ENCODE measurements at places on chromosomes 7 and 10.

GRCh38 chr10:5196702-5197113, at the start of gene AKR1C4:
AKR1C4 (plus strand) TSS chr10:5196837; CDS start chr10:5196868, 31 bp downstream.
- H3K27me3 ChIP-seq: no peaks in the 10 kb centered on the region
- no peak within 1 kb of the TSS for H3K27ac ChIP-seq
- H3K4me1 ChIP-seq: no peaks in the 10 kb centered on the region
- no peak for DNase-seq
- H3K4me3 ChIP-seq: no peak within 1 kb of the TSS

GRCh38 chr7:157445246-157445955, 108.6 kb downstream of the DNAJB6 start:
- no peak overlapping the region for H3K4me3 ChIP-seq
- H3K36me3 ChIP-seq: no peaks in the 10 kb centered on the region
- no peaks in the 10 kb centered on the region for H3K4me1 ChIP-seq
- no peaks in the 10 kb centered on the region for H3K27me3 ChIP-seq
- H3K27ac ChIP-seq: no peak overlapping the region
- no peak for DNase-seq

GRCh38 chr10:123769647-123770046, 103.5 kb downstream of the GPR26 start:
- H3K27me3 ChIP-seq: no peaks in the 10 kb centered on the region
- no peak for DNase-seq
- H3K36me3 ChIP-seq: no peaks in the 10 kb centered on the region
- H3K4me1 ChIP-seq: no peaks in the 10 kb centered on the region
- H3K4me3 ChIP-seq: no peak overlapping the region

DNA sequence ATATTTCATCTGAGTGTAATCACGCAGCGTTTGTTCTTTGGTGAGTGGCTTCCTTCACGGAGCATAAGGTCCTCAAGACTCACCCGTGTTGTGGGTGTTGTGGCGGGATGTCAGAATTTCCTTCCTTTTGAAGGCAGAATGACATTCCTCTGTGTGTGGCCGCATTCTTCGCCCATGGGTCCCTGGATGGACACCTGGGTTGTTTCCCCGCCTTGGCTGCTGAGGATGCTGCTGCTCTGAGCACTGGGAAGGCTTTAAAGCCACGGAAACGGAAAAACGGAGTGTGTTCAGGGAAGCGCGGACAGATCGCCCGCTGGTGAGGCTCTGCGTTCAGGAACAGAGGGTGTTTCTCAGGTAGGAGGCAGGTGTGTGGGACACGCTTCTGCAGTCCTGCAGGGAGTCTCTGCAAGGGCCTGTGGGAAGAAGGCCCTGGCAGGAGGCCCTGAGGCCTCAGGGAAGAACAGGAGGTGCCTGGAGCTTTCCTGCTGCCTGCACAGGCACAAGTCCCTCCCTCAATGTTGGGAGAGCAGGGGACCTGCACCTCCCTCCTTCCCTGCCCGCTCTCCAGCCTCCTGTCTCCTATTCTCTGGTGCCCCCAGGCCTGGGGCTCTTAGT, 35.7 kb upstream of the SHH start:
- no peaks in the 10 kb centered on the region for H3K4me1 ChIP-seq
- no peak overlapping the region for H3K4me3 ChIP-seq
- H3K27ac ChIP-seq: no peak overlapping the region
- H3K27me3 ChIP-seq: no peaks in the 10 kb centered on the region

- no peak overlapping the region for H3K27ac ChIP-seq
- no peaks in the 10 kb centered on the region for H3K36me3 ChIP-seq
- H3K27me3 ChIP-seq: no peaks in the 10 kb centered on the region
- H3K4me1 ChIP-seq: no peaks in the 10 kb centered on the region
These were observed 35.3 kb upstream of the HIBADH start for GRCh38 chr7:27697861-27698430.

DNA sequence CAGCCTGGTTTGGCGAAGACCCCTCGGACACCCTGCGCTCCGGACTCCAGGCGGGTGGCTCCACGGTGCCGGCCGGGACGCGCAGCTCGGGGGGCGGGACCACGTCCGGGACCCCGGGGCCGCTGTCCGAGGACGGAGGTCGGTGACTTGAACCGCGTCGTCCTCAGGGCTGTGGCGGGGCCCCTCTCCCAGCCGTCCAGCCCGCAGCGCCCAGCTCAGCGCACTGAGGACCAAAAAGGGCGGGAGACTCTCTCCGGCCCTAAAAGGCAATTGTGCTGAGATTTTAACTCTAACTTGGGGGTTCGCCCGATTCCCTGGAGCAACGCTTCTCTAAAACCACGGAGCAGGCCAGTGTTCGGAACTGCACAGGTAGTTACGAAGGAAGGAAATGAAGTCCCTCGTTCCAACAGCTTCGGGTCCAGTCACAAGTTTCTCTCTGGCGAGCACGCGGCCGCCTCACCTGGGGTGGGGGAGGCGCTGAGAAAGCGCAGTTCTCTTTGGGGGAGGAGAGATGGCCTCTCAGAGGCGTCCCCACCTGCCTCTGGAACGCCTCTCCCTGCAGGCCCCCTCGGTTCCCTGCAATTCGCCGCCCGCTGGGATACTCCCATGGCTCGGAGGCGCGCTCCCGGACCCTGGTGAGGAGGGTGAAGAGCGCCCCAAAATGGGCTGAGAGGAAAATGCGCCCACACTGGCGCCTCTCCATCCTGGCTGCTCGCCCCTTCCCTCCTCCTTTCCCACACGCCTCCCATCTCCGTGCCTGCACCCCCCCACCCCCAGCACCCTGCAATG, 352.7 kb downstream of the DNAJB6 start:
- no peak for DNase-seq
- peaks cover 65% of the 10 kb centered on the region for H3K4me1 ChIP-seq
- H3K4me3 ChIP-seq: peak overlapping the region; percentile 41

- H3K36me3 ChIP-seq: no peaks in the 10 kb centered on the region
- DNase-seq: no peak
- H3K27me3 ChIP-seq: no peaks in the 10 kb centered on the region
- peaks cover 26% of the 10 kb centered on the region for H3K4me1 ChIP-seq
These were observed 115.1 kb upstream of the RET start for GRCh38 chr10:42961796-42962109.

DNA sequence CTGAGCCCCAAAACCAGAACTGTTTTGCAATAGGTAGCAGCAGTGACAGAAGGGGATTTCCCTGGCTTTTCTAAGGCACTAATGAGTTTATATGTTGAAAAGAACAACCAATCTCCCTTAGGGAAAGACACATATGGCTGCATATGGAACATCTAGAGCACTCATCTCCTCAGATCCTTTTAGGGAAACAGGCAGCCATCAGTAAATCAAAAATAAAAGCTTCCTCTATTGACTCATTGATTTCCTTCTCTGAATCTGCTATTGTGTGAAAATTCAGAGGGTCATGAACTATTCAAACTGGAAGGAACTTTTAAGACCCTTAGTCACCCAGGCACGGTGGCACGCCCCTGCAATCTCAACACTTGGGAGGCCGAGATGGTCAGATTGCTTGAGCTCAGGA, 110.9 kb upstream of the NANOS1 start:
- no peaks in the 10 kb centered on the region for H3K36me3 ChIP-seq
- DNase-seq: no peak
- H3K4me3 ChIP-seq: no peak overlapping the region
- no peaks in the 10 kb centered on the region for H3K4me1 ChIP-seq
- no peak overlapping the region for H3K27ac ChIP-seq

GRCh38 chr7:5635006-5635405, 146.5 kb downstream of the RNF216 start:
- no peak overlapping the region for H3K4me3 ChIP-seq
- no peak for DNase-seq
- H3K36me3 ChIP-seq: no peaks in the 10 kb centered on the region
- H3K27me3 ChIP-seq: no peaks in the 10 kb centered on the region
- peak overlapping the region; percentile 82 for H3K27ac ChIP-seq
- H3K4me1 ChIP-seq: peaks cover 45% of the 10 kb centered on the region

GRCh38 chr10:77530011-77530410, 107.6 kb downstream of the KCNMA1 start:
- peaks cover 16% of the 10 kb centered on the region for H3K4me1 ChIP-seq
- DNase-seq: no peak
- H3K27me3 ChIP-seq: no peaks in the 10 kb centered on the region

GRCh38 chr10:124706462-124707143, 37.6 kb downstream of the FAM53B start:
- H3K27ac ChIP-seq: peak overlapping the region; percentile 82
- DNase-seq: no peak
- no peak overlapping the region for H3K4me3 ChIP-seq
- peaks cover 70% of the 10 kb centered on the region for H3K4me1 ChIP-seq

- no peak overlapping the region for H3K4me3 ChIP-seq
- no peak for DNase-seq
- no peak overlapping the region for H3K27ac ChIP-seq
- no peaks in the 10 kb centered on the region for H3K36me3 ChIP-seq
These were observed 128.5 kb downstream of the INHBA start for GRCh38 chr7:41574377-41574776.

- no peaks in the 10 kb centered on the region for H3K4me1 ChIP-seq
- no peak overlapping the region for H3K27ac ChIP-seq
- no peaks in the 10 kb centered on the region for H3K27me3 ChIP-seq
- no peak for DNase-seq
- peaks cover 14% of the 10 kb centered on the region for H3K36me3 ChIP-seq
These were observed 27.8 kb downstream of the HIBADH start for GRCh38 chr7:27634671-27635493.

- DNase-seq: no peak
- no peak overlapping the region for H3K4me3 ChIP-seq
- no peak overlapping the region for H3K27ac ChIP-seq
- no peaks in the 10 kb centered on the region for H3K27me3 ChIP-seq
These were observed 57.8 kb downstream of the MINDY3 start for GRCh38 chr10:15802375-15802949.

GRCh38 chr10:113096128-113096996, 146.3 kb downstream of the TCF7L2 start:
- H3K36me3 ChIP-seq: peaks cover 37% of the 10 kb centered on the region
- H3K4me1 ChIP-seq: peaks cover 66% of the 10 kb centered on the region
- no peak for DNase-seq

DNA sequence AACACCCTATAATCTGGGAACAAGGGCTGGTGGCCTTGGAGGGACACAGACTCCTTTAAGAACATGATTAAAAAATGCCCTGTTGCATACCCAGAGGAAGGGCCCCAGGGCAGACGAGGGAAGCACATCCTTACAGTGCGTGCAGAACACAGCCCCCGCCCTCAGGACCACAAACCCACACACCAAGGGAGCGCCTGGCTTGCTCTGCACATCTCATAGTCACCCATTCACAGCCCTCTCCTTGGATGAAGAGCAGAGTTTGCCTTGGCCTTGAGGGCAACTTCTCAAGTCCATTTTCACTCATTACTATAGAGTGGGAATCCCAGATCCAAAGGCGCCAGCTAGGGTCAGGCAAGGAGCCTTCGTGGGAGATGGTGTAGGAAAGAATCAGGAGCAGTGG, 6.3 kb upstream of the VSIR start:
- H3K27me3 ChIP-seq: no peaks in the 10 kb centered on the region
- peaks cover under 1% of the 10 kb centered on the region for H3K4me1 ChIP-seq
- no peak overlapping the region for H3K27ac ChIP-seq
- H3K4me3 ChIP-seq: no peak overlapping the region
- no peak for DNase-seq

- H3K4me1 ChIP-seq: no peaks in the 10 kb centered on the region
- no peaks in the 10 kb centered on the region for H3K27me3 ChIP-seq
- no peak overlapping the region for H3K4me3 ChIP-seq
- no peak for DNase-seq
- no peak overlapping the region for H3K27ac ChIP-seq
These were observed 1303.2 kb upstream of the LRRTM3 start for GRCh38 chr10:65622608-65623007.

GRCh38 chr10:34432589-34432988, 382.5 kb downstream of the PARD3 start:
- DNase-seq: no peak
- no peak overlapping the region for H3K27ac ChIP-seq
- H3K4me3 ChIP-seq: no peak overlapping the region

DNA sequence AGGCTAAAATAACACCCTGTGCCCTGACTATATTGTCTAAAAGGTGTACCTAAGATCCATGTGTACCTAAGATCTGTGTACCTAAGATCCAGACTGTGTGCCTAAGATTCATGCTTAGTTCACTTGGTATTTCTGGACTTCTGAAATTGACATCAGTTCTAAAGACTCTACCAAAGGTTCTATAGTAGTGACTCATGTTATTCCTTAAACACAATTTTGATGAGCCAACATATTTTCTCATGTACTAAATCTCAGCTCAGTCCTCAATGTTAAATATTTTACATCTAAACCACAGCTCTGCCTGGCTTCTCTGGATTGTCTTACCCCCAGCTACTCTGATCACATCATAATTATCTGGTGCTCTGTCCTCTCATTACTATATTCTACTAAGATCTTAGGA, 802.3 kb upstream of the SORCS1 start:
- no peaks in the 10 kb centered on the region for H3K27me3 ChIP-seq
- H3K4me3 ChIP-seq: no peak overlapping the region
- DNase-seq: no peak
- no peaks in the 10 kb centered on the region for H3K36me3 ChIP-seq
- no peaks in the 10 kb centered on the region for H3K4me1 ChIP-seq
- no peak overlapping the region for H3K27ac ChIP-seq

- no peak overlapping the region for H3K27ac ChIP-seq
- no peaks in the 10 kb centered on the region for H3K27me3 ChIP-seq
- H3K36me3 ChIP-seq: no peaks in the 10 kb centered on the region
- no peak for DNase-seq
- no peak overlapping the region for H3K4me3 ChIP-seq
These were observed 113.8 kb upstream of the HPS1 start for GRCh38 chr10:98560565-98560964.

DNA sequence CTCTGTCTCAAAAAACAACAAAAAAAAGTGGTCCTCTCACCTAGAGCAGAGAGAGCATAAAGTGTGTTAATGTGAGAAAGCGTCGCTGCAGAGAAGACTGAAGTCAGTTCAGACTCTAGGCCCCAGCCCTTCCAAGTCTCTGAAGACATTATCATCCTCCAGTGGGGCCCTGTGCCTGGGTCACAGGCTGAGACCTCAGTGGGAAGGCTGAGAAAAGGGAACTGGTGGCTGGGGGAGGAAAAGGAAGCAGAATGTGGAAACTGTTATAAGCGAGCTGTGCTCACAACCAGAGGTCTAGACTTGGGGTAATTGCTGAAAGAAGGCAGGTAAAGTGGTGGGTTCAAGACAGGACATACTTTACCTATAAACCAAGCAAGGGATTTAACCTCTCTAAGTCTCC, 4.9 kb upstream of the RRP12 start:
- H3K4me3 ChIP-seq: no peak overlapping the region
- H3K27ac ChIP-seq: peak overlapping the region; percentile 22
- DNase-seq: no peak
- H3K4me1 ChIP-seq: peaks cover 20% of the 10 kb centered on the region
- H3K27me3 ChIP-seq: no peaks in the 10 kb centered on the region

- no peaks in the 10 kb centered on the region for H3K36me3 ChIP-seq
- H3K27ac ChIP-seq: no peak overlapping the region
- no peak for DNase-seq
- H3K4me1 ChIP-seq: no peaks in the 10 kb centered on the region
- no peak overlapping the region for H3K4me3 ChIP-seq
These were observed 93.0 kb upstream of the SORCS3 start for GRCh38 chr10:104548090-104548489.

- no peak overlapping the region for H3K27ac ChIP-seq
- no peaks in the 10 kb centered on the region for H3K36me3 ChIP-seq
- H3K4me1 ChIP-seq: no peaks in the 10 kb centered on the region
- peaks cover 7% of the 10 kb centered on the region for H3K27me3 ChIP-seq
These were observed 6.9 kb upstream of the RGS10 start for GRCh38 chr10:119549247-119549999.

Measured in esophagus squamous epithelium (tissue), 5 donors.